HFFc6 (cell line): ENCODE measurements at places on chromosomes 13 and 19.

DNA sequence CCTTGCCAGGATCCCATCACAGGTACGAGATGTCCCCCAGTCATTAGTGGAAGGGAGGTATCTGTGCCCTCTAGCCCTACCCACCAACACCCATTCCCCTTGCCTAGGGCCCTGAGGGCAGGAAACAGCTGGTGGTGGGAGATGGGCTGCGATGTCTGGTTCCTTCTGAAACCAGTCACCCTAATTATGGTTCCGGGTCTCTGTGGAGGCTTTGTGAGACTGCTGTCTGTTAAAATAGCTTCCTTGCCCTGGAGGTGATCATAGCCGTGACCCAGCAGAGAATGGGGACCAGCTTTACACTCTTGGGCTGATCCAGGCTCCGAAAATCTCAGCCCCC lies 5.5 kb downstream of the ALDH16A1 start:
- no peak for DNase-seq

DNA sequence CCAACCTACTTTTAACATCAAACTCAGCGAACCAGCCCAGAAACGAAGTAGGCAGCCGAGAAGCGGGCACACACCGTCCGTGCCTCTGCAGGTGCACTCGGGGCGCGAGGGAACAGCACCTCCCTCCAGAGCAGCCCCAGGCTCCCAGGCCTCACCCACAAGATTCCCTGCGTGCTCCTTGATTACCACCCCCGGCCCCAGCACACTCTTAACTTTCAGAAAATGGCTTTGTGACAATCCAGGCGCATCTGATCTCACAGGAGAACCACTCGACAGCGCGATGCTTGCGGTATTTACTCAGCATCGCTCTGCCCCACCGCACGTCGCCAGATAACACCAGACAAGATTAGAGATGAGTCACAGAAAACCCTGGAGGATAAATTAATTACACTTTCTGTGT lies 134.9 kb upstream of the SPACA7 start:
- DNase-seq = no peak

- no peak for DNase-seq
These were observed 18.4 kb upstream of the IPO5 start for GRCh38 chr13:97935071-97935470.

GRCh38 chr13:74774264-74774663 lies 640.1 kb upstream of the KLF12 start:
- DNase-seq = no peak

- DNase-seq = no peak
These were observed 46.1 kb upstream of the TSC22D1 start for GRCh38 chr13:44622261-44622660.

DNA sequence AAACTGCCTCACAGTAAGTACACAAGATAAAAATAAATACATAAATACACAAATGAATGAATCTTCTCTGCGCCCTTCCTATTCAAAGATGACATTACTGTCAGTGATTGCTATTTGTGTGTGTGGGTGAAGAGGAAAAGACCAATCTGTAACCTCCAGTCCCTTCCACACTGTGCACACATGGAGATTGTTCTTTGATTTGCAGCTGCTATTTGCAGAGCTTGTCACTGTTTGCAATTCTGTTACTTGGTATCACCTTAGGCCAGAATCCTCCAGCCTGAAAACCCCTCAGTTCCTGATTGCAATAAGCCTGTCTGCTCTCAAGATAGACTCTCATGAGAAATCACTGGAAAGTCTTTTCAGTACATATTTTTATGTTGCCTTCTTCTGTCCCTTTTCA lies 1314.9 kb downstream of the PCDH9 start:
- no peak for DNase-seq
